LHCN-M2 (cell line): ENCODE measurements at places on chromosomes 2 and 18.

- no peak for DNase-seq
These were observed 39.5 kb upstream of the FAM110C start for GRCh38 chr2:85761-86160.

GRCh38 chr2:48600204-48600813, 17.3 kb upstream of the GTF2A1L start:
- peak; percentile 37 for DNase-seq

- no peak for DNase-seq
These were observed 253.7 kb downstream of the HNMT start for GRCh38 chr2:138217975-138218374.

DNA sequence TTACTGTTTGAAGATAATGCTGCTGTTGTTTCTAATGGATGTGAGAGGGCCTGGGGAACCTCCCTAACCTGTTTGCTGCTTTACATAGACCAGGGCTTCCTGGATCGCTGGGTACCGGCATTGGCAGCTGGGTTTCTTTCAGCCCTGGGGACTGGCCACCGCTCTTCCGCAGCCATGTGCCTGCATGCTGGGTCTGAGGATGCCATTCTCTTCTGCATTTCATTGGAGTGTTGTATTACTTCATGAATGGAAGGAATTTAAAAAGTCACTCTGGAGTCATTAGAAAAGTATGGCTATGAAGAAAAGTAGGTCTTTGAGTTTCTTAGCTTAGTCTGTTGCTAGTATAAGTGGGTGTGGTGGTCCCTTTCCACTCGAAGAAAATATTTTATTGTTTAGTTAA, 107.3 kb upstream of the MGAT5 start:
- peak; percentile 29 for DNase-seq

- no peak for DNase-seq
These were observed 105.8 kb upstream of the COL5A2 start for GRCh38 chr2:189285349-189285748.

- no peak for DNase-seq
These were observed 246.0 kb downstream of the LDLRAD4 start for GRCh38 chr18:13464432-13465123.

- no peak for DNase-seq
These were observed 232.5 kb downstream of the TFCP2L1 start for GRCh38 chr2:121052521-121052920.

GRCh38 chr18:35938158-35938557, 34.3 kb upstream of the RMP24 start:
- peak; percentile 3 for DNase-seq

GRCh38 chr2:167110345-167110744, 222.1 kb downstream of the XIRP2 start:
- no peak for DNase-seq

DNA sequence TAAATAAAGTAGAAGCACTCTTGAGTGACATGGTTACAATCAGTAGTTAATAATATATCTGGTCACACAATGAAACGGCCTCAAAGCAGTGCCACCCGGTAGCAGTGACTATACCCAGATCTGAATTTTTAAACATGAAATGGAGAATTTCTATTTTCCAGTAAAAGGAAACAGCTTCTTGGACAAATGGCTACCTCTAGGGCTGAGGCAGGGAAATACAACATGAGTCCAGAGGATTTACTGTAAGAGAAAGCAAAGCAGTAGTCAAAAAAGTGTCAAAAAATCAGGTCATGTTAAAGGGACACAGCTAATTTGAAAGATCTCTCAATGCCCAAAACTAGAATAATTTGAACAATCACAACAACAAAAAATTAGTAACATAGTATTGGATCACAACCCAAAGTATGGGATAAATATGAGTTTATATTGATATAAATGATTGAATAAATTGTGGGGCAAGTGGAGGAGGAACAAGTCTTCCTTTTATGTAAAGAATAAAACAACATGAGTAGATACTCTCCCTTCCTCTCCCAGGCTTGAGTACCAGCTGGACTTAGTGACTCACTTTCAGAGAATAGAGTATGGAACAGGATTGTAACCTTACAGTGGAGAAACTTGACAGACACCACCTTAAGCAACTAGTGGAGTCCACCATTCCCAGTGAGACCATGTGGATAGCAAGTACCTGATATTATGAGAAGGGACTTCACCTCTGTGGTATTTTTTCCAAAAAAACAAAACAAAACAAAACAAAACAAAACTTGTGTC, 180.8 kb downstream of the MBD2 start:
- peak; percentile 21 for DNase-seq

DNA sequence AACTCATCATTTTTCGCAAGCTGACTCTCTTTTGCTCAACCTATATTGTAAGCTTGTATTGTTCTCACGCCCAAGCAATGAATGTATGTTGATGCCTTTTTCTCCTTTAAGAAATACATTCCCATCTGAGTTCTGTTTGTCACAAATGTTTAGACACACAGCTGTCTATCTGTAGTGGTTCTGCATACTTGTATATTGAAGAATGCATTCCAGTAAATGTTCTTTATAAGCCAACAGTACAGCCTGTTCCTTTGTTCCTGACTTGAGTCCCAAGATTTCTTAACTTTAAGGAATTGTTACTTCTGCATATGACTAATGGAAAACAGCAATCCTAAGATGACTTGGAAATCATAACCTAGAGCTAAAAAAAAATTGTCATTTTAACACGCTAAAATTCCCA, 849.1 kb upstream of the POU3F3 start:
- DNase-seq: no peak

- no peak for DNase-seq
These were observed 46.7 kb upstream of the SERPINE2 start for GRCh38 chr2:224085811-224086210.

- no peak for DNase-seq
These were observed 420.3 kb upstream of the FSIP2 start for GRCh38 chr2:185318271-185318724.

GRCh38 chr2:121335294-121336290, 50.6 kb upstream of the TFCP2L1 start:
- DNase-seq: no peak

DNA sequence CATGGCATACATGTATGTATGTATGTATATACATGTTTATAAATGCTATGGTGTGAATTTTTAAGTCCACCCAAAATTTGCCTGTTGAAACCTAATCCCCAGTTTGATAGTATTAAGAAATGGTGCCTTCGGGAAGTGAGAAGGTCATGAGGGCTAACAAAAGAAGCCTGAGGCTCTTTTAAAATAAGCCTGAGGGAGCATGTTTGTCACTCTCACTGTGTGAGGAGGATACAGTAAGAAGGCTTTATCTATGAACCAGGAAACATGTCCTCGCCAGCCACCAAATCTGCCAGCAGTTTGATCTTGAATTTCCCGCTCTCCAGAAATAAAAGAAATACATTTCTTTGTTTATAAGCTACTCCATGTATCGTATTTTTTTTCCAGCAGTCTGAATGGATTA, 163.0 kb upstream of the LINC00305 start:
- DNase-seq: no peak

DNA sequence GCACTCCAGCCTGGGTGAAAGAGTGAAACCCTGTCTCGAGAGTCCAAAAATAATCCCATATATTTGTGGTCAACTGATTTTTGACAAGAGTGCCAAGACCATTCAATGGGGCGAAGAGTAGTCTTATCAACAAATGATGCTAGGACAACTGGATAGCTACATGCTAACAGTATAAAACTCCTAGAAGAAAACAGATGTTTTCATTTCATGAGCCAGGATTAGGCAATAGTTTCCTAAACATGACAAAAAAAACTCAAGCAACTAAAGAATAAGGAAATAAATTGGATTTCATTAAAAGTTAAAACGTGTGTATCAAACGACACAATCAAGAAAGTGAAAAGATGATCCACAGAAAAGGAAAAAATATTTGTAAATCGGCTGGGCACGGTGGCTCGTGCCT, 6.3 kb downstream of the LIMS2 start:
- DNase-seq: no peak

DNA sequence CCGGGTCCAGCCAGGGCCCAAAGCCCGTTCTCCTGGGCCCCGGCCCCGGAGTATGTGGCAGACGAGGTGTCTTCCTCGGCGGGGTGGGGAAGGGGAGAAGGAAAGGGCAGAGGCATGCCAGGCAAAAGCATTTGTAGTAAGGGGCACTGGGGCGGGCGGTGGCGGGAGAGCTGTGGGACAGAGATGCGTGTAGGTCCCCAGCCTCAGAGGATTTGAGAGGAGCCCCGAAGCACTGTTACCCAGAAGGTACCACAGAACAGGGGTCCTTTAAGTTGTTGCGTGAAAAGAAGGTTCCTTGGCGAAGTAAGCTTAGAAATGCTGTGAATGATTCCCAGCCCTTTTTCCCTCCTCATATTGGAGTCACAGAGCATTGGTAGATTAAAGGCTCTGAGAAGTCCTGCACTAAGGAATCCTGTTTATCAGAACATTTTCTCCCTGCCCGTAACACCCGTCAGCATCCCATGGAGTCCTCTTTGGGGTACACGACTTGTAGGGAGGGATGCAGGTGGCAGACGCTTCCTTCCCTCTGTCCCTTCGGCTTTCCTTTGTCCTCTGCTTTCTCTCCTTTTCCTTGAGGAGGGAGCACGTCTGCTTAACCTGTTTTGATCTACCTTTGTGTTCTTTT, 12.5 kb downstream of the GAREM2 start:
- no peak for DNase-seq

DNA sequence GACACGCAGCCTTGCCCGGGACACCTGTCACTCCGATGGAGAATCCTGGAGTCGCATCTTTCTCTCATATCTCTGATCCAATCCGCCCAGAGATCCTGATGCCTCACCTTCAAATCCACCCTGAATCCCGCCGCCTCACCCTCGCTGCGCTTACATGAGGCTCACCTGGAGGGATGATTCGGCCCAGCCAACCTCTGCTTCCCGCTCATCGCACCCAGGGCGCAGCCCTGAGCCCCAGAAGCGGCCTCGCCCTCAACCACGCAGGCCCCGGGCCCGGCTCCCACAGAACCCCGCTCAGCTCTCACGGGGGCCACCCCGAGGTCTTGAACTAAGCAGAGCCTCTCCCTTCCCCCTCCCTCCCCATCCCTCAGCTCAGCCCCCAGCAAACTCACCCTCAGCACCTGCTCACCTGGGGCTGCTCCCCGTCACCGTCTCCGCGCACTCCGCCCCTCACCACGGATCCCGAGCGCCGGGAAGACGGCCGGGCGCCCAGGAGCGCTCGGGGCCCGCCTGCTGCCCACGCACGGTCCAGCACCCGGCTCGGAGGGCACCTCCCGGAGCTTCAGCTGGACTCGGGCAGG, 160.0 kb downstream of the NDUFA10 start:
- no peak for DNase-seq

- DNase-seq: no peak
These were observed 56.3 kb downstream of the DIPK1C start for GRCh38 chr18:74400813-74401212.

GRCh38 chr2:207341804-207342203, 176.1 kb upstream of the KLF7 start:
- no peak for DNase-seq

DNA sequence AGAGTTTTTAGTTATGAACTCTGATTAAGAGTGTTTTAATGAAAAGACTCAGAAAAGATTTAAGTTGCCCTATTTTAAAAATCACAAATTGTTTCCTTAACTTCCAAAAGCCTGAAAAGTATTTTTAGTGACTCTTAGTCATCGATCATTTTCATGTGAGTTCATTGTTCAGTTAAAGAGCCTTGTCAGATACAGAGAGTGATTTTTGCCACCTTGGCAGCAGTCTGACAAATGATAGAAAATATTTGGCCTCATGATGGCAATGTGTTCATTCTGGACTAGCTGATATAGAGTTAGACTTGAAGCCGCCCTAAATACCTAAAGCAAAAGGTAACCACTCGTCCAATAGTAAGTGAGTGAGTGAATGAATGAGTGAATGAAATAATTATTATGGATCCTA, 225.8 kb downstream of the CPS1 start:
- DNase-seq: no peak

- no peak for DNase-seq
These were observed 1.7 kb downstream of the FANCL start for GRCh38 chr2:58239243-58239925.

DNA sequence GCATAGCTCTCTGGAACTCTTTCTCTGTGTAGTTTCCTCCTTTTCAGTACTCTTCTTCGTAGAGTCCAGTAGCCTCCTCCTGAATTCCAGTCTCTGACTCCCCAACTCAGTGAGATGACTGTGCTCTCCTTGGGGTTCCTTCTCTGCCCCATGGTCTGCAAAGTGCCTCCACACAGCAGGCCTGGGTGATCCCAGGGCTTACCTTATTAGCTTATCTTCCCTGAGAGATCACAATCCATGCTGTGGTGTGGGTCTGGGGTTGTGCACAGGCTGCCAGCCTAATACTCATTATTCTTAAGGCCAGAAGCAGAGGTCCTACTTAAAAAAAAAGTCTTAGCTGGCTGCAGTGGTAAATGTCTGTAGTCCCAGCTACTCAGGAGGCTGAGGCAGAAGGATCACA, 4.6 kb upstream of the GPR39 start:
- no peak for DNase-seq

DNA sequence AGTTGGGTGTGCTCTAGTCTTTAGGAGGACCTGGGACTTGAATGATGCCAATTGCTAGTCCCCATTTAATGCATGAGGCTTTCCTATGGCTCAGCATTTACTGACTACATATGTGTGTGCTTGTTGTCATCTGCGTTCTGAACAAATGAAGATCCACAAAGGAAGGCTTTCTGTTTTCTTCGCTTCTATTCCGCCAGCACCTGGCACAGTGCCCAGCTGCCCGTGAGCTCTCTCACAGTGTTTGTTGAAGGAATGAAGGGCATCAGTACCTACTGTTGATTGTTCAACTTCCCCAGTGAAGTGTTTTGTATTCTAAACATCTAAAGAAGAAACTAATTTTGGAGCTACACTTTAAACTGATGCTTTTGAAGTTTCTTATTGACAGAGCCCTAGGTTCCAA, 122.4 kb upstream of the LINC00305 start:
- no peak for DNase-seq

- no peak for DNase-seq
These were observed 336.0 kb upstream of the HNRNPA3 start for GRCh38 chr2:176876493-176877103.

DNA sequence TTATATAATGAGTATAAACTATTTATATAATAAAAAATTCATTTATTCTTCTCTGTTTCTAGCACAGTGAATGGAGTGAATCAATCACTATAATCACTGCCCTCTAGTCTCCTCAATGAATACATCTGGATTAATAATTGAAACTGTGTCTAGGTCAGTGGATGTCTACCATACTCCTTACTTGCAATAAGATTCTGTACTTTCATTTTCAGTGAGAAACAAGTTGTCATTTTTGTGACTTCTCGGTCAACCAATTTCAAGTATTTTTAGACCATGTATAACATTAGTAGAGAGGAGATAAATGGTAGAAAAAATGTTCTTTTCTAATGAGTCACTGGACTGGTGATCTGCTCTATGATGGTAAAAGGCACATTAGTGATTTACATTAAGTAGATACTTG, 799.6 kb upstream of the CHAC2 start:
- no peak for DNase-seq
